Endothelial cell (in vitro differentiated cells): ENCODE measurements at places on chromosomes 12 and 14. TPM values are rescaled to one million over a fixed set of nuclear protein-coding genes. Genes with fewer than 3 reads are reported as not detected.
A peak's percentile ranks its signal among the peaks of the same experiment; 100 is the strongest.

The LGR5 gene
- 1.1 TPM for total RNA-seq

GRCh38 chr12:49358483-49359141 is 8.7 kb upstream of the SPATS2 start:
- no peaks in the 10 kb centered on the region for H3K27me3 ChIP-seq
- H3K36me3 ChIP-seq, result no peaks in the 10 kb centered on the region
- no peak overlapping the region for H3K27ac ChIP-seq
- peak; percentile 62 for DNase-seq

The PPFIA2 gene
- total RNA-seq, result not detected

GRCh38 chr12:43758247-43758727 is 303 bp downstream of the PUS7L start:
- peaks cover 21% of the 10 kb centered on the region for H3K4me1 ChIP-seq
- H3K4me3 ChIP-seq, result peak overlapping the region; percentile 95
- DNase-seq, result peak; percentile 26
- peaks cover 2% of the 10 kb centered on the region for H3K27me3 ChIP-seq

The CNTN1 gene
- total RNA-seq, result 0.46 TPM

The C3AR1 gene
- total RNA-seq, result 0.49 TPM

- H3K27ac ChIP-seq, result no peak overlapping the region
- H3K4me3 ChIP-seq, result no peak overlapping the region
- H3K36me3 ChIP-seq, result peaks cover 5% of the 10 kb centered on the region
- H3K27me3 ChIP-seq, result peaks cover 10% of the 10 kb centered on the region
Observed at GRCh38 chr12:107400686-107401447, 284.7 kb upstream of the PWP1 start.

The MDM1 gene
- total RNA-seq, result 18.1 TPM

The CHGA gene
- total RNA-seq, result 0.67 TPM

DNA sequence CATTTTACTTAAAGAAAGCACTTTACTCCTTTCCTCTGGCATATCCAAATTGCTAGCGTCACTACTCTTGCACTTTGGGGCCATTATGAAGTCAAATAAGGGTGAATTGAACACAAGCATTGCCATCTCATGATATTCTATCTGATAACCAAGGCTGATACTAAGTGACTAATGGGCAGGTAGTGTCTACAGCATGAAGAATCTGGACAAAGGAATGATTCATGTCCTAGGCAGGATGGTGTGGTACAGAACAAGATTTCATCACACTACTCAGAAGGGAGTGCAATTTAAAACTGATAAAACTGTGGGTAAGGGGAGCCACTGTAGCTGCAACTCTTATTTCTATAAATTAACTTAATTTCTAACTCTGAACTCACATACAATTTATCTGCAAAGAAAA is 7.7 kb upstream of the SLC6A15 start:
- H3K27me3 ChIP-seq, result no peaks in the 10 kb centered on the region
- H3K27ac ChIP-seq, result no peak overlapping the region
- H3K36me3 ChIP-seq, result no peaks in the 10 kb centered on the region
- H3K4me1 ChIP-seq, result no peaks in the 10 kb centered on the region

DNA sequence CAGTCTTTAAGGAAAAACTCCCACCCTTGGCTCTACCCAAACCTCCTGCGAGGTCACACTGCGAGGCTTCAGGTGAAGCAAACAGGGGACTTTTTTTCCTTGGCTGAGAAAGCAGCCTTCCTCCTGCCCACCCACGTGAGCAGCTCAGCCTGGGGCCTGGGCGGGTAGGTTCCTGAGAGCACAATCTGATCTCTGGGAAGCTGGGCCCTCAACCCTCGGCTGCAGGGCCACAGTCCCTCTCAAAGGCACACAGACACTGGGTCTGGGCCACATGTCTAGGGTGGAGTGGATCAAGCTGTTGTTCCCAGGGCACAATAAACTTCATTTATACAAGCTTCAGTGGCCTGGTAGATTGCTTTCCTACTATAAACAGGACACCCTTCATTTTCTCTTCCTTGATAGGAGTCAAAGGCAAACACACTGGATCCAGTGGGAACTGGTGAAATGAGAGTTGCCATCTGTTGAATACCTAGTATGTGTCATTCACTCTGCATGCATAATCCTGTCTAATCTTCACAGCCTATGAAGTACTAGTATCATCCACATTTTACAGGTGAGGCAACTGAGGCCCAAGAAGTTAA is 41.3 kb upstream of the PNMA1 start:
- peaks cover 31% of the 10 kb centered on the region for H3K27me3 ChIP-seq
- peaks cover 71% of the 10 kb centered on the region for H3K4me1 ChIP-seq
- no peak for DNase-seq
- H3K36me3 ChIP-seq, result peaks cover 15% of the 10 kb centered on the region
- peak overlapping the region; percentile 97 for H3K27ac ChIP-seq

DNA sequence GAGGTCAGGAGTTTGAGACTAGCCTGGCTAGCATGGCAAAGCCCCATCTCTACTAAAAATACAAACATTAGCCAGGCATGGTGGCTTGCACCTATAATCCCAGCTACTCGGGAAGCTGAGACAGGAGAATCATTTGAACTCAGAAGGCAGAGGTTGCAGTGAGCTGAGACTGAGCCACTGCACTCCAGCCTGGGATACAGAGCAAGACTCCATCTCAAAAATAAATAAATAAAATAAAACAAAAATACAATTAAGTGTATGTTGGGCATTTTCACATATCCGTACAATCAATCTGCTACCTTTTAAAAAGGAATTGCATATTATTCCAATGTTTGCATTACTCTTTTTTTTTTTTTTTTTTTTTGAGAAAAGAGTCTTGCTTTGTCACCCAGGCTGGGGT is 47.7 kb upstream of the HECTD1 start:
- H3K27ac ChIP-seq, result no peak overlapping the region
- H3K27me3 ChIP-seq, result peaks cover 4% of the 10 kb centered on the region
- DNase-seq, result no peak
- H3K36me3 ChIP-seq, result no peaks in the 10 kb centered on the region
- peaks cover 4% of the 10 kb centered on the region for H3K4me1 ChIP-seq

DNA sequence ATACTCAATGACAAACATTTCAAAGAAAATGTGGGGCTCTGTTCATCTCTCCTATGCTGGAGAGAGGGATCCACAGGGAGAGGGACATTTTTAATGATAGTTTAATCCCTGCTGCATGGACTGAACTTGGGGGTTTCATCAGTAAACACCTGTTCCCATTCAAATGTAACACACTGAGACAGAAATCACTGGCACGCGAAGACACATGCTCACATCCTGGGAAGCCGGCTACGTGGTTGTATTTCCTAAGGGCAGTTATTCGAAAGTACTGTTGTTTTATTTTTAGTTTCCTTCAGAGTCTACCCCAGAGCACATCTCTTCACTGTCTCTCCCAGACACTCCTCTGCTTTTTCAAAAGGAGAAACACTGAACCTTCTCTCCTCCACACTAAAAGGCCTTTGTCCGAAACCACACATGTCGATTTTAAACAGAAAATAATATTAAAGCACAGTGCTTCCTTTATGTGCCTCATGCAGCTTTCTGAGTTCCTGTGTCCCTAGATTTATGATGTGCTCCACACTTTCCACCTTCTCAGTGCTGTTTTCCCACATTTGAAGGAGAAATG is 52.8 kb downstream of the PTHLH start:
- no peak overlapping the region for H3K4me3 ChIP-seq
- DNase-seq, result no peak
- peaks cover 10% of the 10 kb centered on the region for H3K4me1 ChIP-seq
- H3K36me3 ChIP-seq, result no peaks in the 10 kb centered on the region
- H3K27me3 ChIP-seq, result peaks cover 3% of the 10 kb centered on the region
- H3K27ac ChIP-seq, result no peak overlapping the region

The SYT1 gene
- 13.0 TPM for total RNA-seq

The RERGL gene
- total RNA-seq, result not detected

The PXN gene
- total RNA-seq, result 227 TPM

- no peak overlapping the region for H3K27ac ChIP-seq
- DNase-seq, result no peak
- peaks cover 9% of the 10 kb centered on the region for H3K36me3 ChIP-seq
- no peak overlapping the region for H3K4me3 ChIP-seq
- peaks cover 2% of the 10 kb centered on the region for H3K27me3 ChIP-seq
Observed at GRCh38 chr12:8958066-8958465, 8.6 kb upstream of the M6PR start.

GRCh38 chr14:96554315-96554910 is 52.2 kb downstream of the PAPOLA start:
- peaks cover 16% of the 10 kb centered on the region for H3K36me3 ChIP-seq
- no peaks in the 10 kb centered on the region for H3K27me3 ChIP-seq
- H3K4me1 ChIP-seq, result peaks cover 14% of the 10 kb centered on the region
- DNase-seq, result no peak
- H3K27ac ChIP-seq, result no peak overlapping the region
- no peak overlapping the region for H3K4me3 ChIP-seq

DNA sequence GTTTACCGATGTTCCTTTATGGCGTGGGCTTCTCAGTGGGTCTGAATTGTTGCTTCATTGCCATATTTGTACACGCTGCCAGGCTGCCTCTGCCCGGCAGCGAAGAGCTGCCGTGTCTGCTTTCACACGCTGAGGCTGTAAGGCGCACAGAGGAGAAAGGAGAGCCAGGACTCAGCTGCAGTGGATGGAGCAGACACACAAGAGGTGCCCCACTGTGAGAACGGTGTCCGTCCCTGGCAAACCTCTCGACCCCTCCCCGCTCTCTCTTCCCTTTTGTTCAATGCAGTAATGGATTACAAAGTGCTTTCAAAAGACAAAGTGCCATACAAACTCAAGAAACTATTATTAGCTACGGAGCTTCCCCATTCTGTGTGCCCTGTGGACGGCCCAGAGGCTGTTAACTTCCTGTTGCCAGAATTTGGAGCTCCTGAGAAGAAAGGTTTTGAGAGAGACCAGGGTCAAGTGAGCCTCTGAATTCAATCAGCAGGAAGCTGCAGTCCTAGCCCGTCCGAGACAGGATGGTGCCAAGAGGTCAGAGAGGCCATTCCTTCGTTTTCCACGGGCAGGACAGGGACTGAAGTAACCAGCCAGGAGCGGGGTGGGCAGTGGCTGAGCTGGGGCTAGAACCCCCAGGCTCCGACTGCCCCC is 15.8 kb downstream of the CCND2 start:
- H3K27ac ChIP-seq, result peak overlapping the region; percentile 85
- peaks cover 76% of the 10 kb centered on the region for H3K4me1 ChIP-seq
- no peak overlapping the region for H3K4me3 ChIP-seq
- no peak for DNase-seq
- H3K27me3 ChIP-seq, result peaks cover 21% of the 10 kb centered on the region

DNA sequence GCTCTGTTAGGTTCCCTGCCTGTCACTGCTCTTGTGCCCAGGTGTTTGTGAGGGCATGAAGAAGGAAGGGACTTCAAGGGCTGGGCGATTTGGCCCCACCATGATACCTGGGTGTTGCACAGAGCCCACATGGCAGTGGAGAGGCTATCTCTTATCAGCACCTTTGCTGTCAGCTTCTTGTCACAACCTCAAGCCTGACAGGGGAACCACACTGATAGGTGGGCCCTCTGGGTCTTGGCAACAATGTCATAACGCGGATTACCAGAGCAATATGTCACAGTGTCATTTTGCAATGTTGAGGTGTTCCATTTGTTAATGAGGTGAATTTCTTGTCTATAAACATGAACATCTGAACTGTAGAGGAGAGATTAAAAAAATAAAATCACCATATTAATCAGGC is 22.9 kb upstream of the CACNA1C start:
- no peak for DNase-seq
- no peaks in the 10 kb centered on the region for H3K36me3 ChIP-seq
- H3K27ac ChIP-seq, result no peak overlapping the region

- H3K27me3 ChIP-seq, result no peaks in the 10 kb centered on the region
- no peak overlapping the region for H3K27ac ChIP-seq
- H3K4me1 ChIP-seq, result peaks cover 21% of the 10 kb centered on the region
Observed at GRCh38 chr12:32533971-32534590, 134.7 kb downstream of the FGD4 start.

DNA sequence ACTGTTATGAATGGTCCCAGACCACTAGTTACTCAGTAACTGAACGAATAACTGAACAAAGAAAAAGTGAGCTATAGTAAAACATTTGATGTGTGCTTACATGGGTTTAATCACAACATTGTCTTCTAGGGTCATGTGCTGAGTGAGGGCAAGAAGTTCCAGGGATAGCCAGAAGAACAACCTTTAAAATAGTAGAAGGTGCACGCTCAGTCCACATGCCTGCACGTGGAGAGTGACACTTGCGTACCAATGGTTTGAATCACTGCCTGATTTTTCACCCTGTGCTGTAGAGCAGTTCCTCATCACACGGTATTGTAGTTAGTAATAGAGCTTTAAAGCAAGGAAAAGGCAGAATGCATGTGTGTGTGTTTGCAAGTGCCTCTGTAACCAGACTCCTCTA is 224.2 kb downstream of the EGLN3 start:
- no peaks in the 10 kb centered on the region for H3K27me3 ChIP-seq
- DNase-seq, result no peak
- H3K36me3 ChIP-seq, result no peaks in the 10 kb centered on the region
- no peak overlapping the region for H3K27ac ChIP-seq
- peaks cover 5% of the 10 kb centered on the region for H3K4me1 ChIP-seq
- no peak overlapping the region for H3K4me3 ChIP-seq

The SLC25A21 gene
- 1.2 TPM for total RNA-seq

The HOXC13 gene
- 0.38 TPM for total RNA-seq

- peaks cover 6% of the 10 kb centered on the region for H3K27me3 ChIP-seq
- peaks cover 9% of the 10 kb centered on the region for H3K4me1 ChIP-seq
- H3K36me3 ChIP-seq, result peaks cover 34% of the 10 kb centered on the region
- peak overlapping the region; percentile 74 for H3K27ac ChIP-seq
Observed at GRCh38 chr12:131796754-131797587, 31.2 kb upstream of the MMP17 start.

GRCh38 chr12:26614011-26614616 is 218.9 kb downstream of the ITPR2 start:
- peak; percentile 60 for DNase-seq
- no peak overlapping the region for H3K4me3 ChIP-seq
- peaks cover 5% of the 10 kb centered on the region for H3K36me3 ChIP-seq
- no peaks in the 10 kb centered on the region for H3K27me3 ChIP-seq
- peaks cover 10% of the 10 kb centered on the region for H3K4me1 ChIP-seq

The BDKRB1 gene
- total RNA-seq, result not detected

GRCh38 chr12:104741497-104742367 is 216.4 kb downstream of the SLC41A2 start:
- no peak overlapping the region for H3K27ac ChIP-seq
- H3K36me3 ChIP-seq, result no peaks in the 10 kb centered on the region
- H3K4me1 ChIP-seq, result peaks cover 6% of the 10 kb centered on the region
- DNase-seq, result no peak
- peaks cover 5% of the 10 kb centered on the region for H3K27me3 ChIP-seq
- H3K4me3 ChIP-seq, result no peak overlapping the region

DNA sequence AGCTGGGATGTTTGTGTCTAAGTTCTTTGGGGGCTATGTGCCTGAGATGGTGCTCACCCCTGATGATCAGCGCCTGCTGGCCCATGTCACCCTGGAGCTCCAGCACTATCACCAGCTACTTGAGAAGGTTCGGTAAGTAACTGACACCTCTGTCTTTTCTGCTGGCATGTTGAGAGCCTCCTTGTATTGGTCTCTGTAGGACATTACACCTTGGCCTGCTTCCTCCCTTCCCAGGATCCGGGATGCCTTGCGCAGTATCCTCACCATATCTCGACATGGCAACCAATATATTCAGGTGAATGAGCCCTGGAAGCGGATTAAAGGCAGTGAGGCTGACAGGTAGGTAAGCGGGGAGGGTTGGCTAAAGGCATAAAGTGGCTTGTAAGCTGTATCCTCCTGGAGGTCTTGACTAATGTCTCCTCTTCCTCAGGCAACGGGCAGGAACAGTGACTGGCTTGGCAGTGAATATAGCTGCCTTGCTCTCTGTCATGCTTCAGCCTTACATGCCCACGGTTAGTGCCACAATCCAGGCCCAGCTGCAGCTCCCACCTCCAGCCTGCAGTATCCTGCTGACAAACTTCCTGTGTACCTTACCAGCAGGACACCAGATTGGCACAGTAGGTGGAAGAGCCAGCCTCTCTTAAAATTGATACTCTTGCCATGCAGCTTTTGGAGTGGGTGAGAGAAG is 5.5 kb downstream of the DDIT3 start:
- H3K27ac ChIP-seq, result peak overlapping the region; percentile 67
- peaks cover 22% of the 10 kb centered on the region for H3K4me1 ChIP-seq
- H3K27me3 ChIP-seq, result peaks cover 8% of the 10 kb centered on the region
- DNase-seq, result no peak
- peak overlapping the region; percentile 31 for H3K4me3 ChIP-seq
- peaks cover 64% of the 10 kb centered on the region for H3K36me3 ChIP-seq

The OR11H12 gene
- not detected for total RNA-seq
